NCI-H2107 (cell line): ENCODE measurements at places on chromosomes 3 and 15.

GRCh38 chr3:35946121-35946853, 307.0 kb downstream of the ARPP21 start:
- no peak for DNase-seq

DNA sequence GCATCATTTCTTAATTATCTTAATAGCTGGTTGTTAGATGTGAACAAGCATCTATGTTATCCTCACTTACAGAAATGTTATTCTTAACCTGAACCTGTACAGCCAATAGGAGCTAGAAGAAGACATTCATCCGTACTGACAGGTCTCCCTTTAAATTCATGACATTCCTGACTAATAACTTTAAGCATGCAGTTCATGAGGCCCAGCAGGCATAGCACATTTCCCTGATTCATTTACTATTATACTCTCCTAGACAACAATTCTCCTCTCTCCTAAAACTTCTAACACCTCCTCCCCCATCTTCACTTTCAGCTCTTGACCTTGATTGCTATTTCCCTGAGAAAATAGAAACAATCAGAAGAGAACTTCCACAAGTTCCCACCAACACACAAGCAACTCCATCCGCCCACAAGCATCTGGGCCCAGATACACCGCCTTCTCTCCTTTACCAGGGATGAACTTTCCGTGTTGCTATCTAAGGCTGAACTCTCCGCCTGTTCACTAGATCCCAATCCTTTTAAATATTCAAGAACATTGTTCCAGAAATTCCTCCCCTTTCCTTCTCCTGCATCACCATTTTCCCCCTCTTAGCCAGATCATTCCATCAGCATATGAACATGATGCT, 62.9 kb upstream of the SPRED1 start:
- DNase-seq, result no peak

DNA sequence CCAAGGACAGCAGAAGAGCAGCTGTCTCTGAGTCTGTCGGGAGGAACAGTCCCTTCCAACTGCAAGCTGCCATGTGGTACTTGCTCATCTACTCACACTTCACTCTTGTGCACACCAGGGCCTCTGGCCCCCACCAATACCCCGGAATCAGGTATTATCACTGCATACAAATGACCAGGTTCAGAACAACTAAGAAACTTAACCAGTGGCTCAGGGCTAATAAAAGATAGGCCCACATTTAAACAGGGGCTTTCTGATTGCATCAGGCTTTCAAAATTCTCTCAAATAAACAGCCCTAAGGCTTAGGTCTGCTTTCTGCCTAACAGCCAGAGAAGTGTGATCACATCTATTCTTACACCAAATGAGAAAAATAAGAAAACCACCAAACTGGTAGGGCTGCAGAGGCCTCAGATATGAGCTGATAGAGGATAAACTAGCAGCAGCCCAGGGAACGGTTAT, 20.7 kb downstream of the CCDC12 start:
- no peak for DNase-seq

DNA sequence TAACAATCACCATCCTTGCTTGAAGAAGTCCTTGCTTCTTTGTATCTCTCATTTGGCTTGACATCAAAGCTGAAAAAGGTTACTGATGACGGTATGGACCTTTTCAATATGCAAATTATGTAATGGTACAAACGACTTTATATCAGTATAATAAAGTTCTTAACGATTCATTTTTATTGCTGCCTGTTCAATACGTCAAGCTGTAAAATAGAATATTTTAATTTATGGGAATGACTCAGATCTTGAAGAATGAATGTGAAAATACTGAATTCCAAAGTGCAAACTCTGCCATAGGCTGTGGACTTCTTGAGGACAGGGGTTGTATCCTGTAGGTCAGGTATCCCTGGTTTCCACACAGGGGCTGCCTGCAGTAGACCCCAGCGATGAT, 156.2 kb downstream of the PLCL2 start:
- DNase-seq, result no peak

GRCh38 chr15:77474310-77474988, 53.8 kb downstream of the HMG20A start:
- peak; percentile 36 for DNase-seq

DNA sequence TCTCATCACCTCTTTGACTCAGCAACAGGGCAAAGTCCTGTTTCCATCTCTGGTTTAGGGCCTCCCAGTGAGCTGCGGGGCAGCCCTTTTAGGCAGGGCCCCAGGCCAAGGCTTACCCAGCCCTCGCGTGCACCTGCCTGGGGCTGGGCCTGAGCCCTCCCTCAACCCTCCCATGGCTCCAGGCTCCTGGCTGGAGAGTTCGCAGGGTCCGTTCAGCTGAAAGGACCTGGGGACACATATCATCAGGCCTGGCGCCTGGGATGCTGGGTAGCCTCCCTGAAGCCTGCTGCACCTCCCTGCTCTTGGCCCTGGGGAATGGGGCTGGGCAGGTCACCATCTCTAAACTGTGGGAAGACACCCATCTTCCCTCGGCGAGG, 29.7 kb downstream of the HDAC11 start:
- DNase-seq, result no peak

- DNase-seq, result peak; percentile 15
Observed at GRCh38 chr3:61560517-61561373, 626 bp upstream of the PTPRG start.

DNA sequence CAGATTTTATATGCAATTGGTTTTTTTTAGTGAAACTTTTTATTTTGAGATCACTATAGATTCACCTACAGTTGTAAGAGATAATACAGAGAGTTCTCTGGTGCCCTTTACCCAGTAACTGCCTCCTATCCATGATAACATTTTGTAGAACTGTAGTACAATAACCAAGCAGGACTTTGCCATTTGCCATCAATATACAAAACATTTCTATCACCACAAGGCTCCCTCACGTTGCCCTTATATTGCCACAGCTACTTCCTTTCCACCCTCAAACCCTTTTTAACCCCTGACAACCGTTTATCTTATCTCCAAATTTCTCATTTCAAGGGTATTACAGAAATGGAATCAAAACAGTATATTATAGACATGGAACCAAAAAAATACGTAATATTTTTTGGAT, 130.7 kb upstream of the GOLGA6L4 start:
- no peak for DNase-seq

DNA sequence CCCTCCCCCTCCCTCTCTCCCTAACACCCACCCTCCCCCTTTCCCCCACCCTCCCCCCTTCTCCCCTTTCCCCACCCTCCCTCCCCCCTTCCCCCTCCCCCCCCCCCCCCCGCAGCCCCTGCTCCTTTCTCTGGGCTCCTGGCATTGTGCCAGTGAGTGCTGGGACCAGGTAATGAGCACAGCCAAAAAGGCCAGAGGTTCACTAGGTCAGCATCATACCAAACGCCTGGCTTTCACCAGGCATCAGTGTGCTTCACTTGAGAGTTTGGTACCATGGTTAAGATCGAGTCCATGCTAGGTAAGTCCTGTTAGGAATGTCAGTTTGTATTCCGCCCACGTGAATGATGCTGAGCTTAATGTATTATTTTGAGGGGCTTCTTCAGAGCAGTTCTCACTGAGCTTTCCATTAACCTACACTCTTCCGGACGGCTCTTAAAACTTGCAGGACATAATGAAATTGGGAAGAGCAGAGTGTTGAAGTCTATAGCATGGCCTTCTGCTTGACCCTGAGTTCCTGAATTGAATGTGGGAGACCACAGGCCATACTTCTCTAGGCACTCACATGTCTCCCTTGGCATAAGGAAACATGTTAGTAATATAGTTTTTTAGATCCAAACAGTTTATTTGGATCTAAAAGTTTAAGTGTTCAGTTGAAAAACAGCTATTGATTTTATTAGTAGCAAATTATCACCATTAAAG, 45.6 kb downstream of the SENP2 start:
- no peak for DNase-seq

DNA sequence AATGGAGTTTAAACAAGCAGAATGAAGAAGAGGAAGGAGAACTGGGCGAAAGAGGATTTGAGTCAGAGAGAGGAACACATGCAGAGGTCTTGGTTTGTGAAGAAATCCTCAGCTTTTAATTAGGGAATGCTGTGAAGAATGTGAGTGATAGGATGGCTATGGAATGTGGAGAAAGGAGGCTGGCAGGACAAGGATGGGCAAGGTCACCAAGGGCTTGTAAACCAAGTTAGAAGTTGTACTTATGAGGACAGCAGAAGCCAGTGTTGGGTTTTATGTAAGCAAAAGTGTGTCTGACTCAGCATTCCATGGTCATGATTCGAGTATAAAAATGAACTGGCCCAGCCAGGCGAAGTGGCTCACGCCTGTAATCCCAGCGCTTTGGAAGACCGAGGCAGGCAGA, 60.0 kb upstream of the IL12A start:
- no peak for DNase-seq

- no peak for DNase-seq
Observed at GRCh38 chr3:80734483-80734882, 966.7 kb upstream of the ROBO1 start.

DNA sequence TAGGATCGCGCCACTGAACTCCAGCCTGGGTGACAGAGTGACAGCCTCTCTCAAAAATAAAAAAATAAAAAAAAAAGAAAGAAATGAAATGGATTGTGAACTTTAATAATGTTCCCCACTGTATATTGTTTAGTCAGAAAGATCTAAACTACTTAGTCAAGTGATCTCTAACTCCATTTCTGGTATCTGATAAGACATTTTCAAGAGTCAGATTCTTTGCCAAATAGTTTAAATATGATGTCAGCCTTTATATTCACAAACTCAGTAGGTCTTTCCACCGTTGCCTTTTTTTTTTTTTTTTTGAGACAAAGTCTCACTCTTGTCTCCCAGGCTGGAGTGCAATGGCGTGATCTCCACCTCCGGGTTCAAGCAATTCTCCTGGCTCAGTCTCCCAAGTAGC, 29.0 kb upstream of the OSBPL11 start:
- DNase-seq, result no peak
